ENCODE measurements at places on chromosomes 3 and 15.

- no peak for DNase-seq
Observed at GRCh38 chr3:152835601-152836102, 721 bp downstream of the P2RY1 start.

DNA sequence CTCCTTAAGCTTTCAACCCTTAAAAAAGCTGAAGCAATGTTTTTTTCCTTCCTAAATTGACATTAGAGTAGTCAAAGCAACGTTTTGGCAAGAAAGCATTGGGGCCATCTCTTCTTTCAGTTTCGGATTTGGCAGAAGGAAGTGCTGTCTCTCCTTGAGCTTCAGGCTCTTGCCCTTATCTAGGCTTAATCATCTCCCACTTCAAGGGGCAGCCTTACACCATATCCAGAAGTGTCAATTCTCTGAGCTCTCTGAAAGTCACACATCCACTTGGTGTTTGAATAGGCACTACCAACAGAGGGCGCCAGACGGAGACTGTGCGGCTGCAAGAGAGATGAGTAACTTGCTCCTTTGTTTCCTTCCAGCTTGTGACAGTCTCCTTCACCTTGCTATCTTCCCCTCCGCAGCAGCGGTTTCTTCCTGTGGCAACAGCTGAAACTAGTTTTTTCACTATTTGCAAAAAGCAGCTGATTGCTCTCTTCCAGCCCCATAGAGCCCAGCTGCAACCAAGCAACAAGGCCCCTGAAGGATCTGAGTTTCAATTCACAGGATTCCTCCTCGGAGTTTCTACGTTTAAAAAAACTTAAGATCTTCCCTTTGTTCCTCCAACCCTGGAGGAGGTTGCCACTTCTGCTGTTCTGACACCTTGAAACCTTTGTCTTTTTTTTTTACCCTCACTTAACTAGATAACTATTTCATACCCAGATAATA lies 147.0 kb upstream of the SLCO3A1 start:
- DNase-seq: peak; percentile 89

GRCh38 chr3:107798381-107798780 lies 275.6 kb downstream of the BBX start:
- DNase-seq: no peak

- no peak for DNase-seq
Observed at GRCh38 chr3:78785004-78785403, 982.8 kb downstream of the ROBO1 start.

DNA sequence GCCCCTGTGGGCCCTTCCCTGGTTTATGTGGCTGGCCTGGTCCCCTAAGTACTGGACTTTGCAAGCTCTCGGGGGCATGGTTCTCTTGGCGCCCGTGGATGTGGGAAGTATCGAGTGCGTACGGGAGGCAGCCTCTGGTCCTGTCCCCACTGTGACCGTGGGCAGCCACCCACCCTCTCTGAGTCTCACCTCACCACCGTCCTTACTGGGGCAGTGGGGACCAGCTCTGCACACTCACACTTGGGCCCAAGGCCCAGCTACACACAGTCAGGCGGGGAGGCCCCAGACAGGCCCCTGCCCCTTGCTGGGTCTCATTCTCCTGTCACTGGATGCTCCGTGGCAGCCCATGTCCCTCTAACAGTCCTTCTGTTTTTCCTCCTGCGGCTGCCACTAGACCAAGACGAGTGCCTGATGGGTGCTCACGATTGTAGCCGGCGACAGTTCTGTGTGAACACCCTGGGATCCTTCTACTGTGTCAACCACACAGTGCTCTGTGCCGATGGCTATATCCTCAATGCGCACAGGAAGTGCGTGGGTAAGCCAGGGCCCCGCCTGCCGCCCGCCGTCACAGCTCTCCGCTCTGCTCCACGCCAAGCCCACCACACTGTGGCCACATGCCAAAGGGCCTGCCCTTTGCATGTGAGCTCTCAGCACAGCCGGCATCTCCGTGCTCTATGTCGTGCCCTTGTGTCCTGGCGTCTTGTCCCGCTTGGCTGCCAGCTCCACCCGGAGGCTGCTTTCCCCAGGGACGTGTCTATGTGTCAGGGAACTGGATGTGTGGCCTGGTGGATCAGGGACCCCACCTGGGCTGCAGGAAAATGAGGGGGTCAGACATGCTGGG lies 72.7 kb downstream of the FBLN2 start:
- peak; percentile 41 for DNase-seq

DNA sequence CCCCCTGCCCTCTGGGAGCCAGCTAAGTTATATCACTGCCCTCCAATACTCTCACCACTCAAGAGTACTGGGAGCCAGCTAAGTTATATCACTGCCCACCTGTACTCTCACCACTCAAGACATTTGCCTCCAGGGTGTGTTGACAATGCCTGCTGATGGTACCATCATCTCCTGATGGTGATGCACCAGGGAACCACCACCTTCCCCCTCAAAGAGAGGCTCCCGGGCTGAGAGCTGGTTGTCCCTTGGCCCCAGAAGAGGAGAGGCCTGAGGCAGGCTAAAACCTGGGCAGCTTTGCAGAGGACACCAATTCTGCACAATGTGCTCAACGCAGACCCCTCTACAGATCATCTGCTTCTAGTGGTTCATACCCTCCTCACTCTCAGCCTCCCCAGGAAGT lies 7.5 kb upstream of the HAPLN3 start:
- no peak for DNase-seq

- no peak for DNase-seq
Observed at GRCh38 chr3:37990527-37990926, at the start of gene VILL. VILL (plus strand) TSS chr3:37990786; CDS start chr3:37993673, 2,887 bp downstream.

GRCh38 chr3:24135280-24135679 lies 190.2 kb downstream of the NR1D2 start:
- no peak for DNase-seq

DNA sequence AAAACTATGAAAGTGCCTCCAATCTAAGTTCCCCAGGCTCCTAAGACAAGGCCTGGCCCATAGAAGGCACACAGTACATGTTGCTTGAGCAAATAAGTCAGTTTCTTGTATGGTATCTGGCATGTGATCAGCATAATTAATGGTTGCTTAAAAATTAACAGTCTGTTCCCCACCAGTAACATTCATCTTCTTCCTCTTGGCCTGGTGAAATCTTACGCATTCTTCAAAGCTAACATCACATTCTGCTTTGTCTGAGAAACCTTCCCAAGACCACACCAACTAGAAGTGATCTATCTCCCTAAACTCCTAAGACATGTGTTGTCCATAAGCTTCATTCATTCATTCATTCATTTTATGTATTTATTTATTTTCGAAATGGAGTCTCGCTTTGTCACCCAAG lies 48.1 kb downstream of the LIPC start:
- no peak for DNase-seq

All from CD4-positive, alpha-beta T cell treated with Interferon alpha-2 for 1 hour (primary cell).